Right renal pelvis (tissue), 4 donors: ENCODE measurements at places on chromosomes 12 and 14.

GRCh38 chr12:82708061-82708879 lies 21.6 kb downstream of the TMTC2 start:
- no peak for DNase-seq

DNA sequence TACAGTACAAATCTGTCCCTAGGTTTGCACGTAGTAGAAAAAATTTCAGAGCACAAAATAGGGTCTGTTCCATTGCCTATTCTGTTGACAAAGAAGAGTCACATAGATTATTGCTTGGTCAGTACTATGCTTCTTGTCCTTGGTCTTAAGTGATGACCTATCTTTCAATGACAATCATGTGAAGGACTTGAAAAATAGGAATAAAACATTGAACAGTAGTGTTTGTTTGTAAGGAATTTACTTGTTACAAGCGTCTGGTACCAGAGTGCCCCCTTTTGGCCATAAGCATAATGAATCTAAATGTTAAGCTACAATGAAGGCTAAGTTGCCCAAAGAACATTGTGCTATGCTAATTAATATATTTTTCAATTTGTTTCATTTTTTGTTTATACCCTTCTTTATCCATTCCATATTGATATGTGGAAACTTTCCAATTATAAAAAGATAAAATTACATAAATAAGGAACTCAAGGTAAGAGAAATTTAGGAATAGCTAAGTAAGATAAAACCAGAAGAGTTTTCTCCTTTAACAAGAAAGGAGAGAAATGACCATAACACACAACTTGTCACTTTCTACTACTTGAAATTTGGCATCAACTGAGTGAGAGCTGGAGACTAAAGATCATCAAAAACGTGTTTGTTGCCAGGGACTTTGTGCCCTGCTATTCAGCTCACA lies 204.7 kb downstream of the EPS8 start:
- DNase-seq = no peak

DNA sequence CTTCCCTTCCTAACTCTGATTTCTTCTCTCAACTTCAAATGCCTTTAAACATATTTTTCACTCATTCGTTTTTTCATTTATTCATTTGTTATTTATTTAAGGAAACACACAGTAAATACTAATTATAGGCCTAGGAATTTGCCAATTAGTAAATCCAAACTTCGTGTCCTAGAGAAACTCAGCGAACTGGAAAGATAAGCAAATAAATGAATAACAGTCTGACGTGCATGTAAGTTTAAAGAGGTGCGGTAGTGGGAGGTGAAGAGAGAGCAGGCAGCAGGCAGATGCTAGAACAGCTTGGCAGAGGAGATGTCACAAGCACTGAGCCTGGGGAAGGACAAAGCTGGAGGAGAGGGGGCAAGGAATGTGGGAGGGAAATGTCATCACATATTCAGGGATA lies 228.2 kb downstream of the DPY19L2 start:
- DNase-seq = no peak

- DNase-seq = no peak
These were observed 1.7 kb downstream of the BTBD7 start for GRCh38 chr14:93331002-93331727.

DNA sequence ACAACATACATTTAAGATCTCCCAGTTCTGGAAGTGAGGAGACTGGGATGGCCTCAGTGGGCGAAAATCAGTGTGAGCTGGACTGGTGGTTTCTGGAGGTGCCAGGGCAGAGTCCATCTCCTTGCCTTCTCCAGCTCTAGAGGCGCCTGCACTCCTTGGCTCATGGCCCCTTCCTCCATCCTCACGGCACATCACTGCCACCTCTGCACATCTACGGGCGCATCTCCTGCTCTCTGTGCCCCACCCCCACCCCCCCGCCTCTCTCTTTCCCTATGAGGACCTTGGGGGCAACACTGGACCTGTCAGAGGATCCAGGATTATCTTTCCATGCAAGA lies 62.8 kb upstream of the DIO3 start:
- no peak for DNase-seq

DNA sequence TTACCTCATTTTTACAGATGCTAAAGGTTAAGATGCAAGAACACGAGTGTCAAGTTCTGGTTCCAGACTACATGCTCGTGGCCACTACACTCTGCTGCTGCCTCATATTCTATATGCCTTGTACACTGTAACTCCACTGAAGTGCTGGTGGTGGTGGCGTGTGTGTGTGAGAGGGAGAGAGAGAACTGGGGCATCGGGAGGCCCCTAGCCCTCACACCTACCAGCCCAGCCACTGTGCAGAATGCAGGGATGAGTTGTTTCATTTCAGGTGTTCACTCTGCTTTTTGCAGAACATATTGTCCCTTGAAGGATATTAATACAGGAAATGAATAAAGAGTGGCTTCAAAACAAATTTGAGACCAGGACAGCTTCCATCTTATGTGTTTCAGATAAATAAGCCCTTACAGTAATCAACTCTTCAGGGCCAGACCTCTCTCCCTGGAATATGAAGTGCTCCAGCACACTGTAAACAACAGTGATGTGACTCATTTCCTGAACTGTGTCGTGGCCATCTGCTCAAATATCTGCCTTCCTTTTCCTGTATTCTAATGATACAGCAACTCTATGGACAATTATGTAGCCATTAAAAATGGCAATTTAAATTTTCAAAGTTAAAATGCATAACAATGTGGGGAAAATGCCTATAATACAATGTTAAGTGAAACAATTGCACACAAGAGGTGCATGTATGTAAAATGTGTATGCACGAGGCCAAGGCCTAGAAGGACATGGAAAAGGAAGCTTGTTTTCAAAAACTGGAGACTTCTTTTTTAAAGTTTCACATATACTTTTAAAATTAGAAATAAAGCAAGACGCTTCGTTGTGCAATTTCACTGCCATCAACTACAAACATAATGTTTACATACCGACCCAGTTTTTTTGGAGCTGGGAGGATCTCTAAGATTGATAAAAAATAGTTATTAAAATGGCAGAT lies 215.4 kb downstream of the PELI2 start:
- DNase-seq = no peak

DNA sequence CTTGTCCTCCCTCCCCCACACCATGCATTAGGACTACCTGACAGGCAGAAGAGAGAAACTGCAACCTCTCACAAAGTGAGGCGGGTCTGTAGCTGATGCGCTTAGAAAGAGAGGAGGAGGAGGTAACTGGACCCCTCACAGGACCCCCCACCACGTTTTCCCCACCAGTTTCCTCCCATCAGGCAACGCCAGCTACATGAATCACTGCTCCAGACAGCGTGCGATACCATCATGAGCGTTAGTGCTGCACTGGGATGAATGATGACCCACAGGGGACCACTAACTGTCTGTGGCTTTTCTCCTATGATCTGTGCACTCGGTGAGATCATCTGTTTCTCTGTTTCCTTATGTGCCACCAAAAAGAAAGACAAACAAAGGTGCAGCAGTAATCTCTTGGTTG lies 77.7 kb downstream of the KCNK10 start:
- DNase-seq = no peak

GRCh38 chr14:100849115-100849781 lies 23.3 kb downstream of the MEG3 start:
- no peak for DNase-seq

- no peak for DNase-seq
These were observed 1.8 kb upstream of the COX14 start for GRCh38 chr12:50110127-50110761.

GRCh38 chr14:102991376-102991775 lies 66.0 kb downstream of the CDC42BPB start:
- DNase-seq = no peak

- DNase-seq = no peak
These were observed 111.7 kb upstream of the MIS18BP1 start for GRCh38 chr14:45364565-45365156.

GRCh38 chr12:47982770-47983169 lies 19.4 kb downstream of the TMEM106C start:
- no peak for DNase-seq

DNA sequence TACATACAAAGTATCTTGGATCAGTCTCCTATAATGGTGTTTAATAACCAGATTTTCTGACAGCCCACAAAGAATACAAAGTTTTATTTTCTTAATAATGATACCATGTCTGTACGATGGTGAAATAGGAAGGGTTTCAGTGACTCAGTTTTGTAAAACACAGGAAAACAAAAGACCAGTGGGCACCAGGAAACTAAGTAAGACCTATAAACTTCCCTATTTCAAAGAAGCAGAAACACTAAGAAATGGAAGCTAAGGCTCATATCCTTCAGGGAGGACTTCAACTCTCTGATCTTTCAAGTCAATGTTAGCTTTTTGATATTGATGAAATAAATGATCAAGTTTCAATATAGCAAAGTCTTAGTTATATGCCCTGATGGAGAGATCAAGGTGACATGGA lies 196.0 kb downstream of the DUSP6 start:
- DNase-seq = no peak

DNA sequence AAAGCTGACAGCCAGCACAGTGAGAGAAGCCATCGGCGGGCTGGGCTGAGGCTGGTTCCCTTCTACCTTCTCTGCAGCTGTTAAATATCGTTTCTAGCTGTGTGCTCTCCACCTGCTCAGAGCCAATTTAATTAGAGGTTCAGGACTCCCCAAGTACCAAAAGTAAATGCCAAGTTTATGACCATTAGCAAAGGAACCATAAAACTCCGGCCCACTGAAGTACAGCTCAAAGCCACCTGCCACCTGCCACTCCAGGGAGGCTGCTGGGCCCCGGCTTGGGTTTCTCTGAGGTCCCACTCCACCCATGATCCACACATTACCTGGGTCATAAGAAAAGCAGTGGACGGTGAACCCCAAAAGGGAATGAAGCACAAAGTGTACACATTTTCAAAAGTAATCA lies 272.8 kb downstream of the KSR2 start:
- DNase-seq = no peak

DNA sequence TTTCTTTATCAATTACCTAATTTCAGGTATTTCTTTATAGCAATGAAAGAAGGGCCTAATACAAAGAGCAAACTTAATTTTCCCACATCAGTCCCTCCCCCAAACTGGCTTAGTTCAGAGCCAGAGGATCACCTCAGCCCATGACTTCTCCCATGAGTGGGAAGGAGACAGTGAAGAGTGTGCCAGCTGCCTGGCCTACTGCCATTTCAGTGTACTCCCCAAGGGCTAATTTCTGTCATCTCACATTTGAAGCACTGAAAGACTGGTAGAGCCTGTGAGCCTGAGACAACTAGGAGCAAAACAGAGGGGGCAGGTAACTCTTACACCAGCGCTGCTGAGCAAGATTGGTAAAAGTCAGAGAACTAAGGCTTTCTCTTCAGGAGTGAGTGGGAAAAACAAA lies 29.1 kb upstream of the ADAM20 start:
- no peak for DNase-seq

DNA sequence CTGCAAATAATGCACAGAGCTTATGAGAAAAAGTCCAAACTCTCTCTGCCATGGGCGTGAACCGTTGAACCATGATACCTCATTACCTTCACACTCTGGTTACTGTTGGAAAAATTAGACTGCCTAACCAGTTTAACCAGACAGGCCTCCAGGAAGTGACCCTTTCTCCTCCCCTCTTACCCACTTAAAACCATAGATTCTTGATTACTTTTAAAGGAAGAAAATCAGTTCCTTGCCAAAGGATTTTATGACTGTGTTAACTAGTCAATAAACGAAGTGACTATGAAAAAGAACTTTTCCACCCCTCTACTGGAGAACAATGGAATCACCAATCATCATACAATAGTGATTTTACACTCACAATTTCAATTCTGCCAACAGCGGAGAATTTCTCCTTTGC lies 254.0 kb upstream of the ATP2B1 start:
- no peak for DNase-seq

GRCh38 chr14:36505181-36505815 lies 14.7 kb downstream of the NKX2-1 start:
- no peak for DNase-seq

DNA sequence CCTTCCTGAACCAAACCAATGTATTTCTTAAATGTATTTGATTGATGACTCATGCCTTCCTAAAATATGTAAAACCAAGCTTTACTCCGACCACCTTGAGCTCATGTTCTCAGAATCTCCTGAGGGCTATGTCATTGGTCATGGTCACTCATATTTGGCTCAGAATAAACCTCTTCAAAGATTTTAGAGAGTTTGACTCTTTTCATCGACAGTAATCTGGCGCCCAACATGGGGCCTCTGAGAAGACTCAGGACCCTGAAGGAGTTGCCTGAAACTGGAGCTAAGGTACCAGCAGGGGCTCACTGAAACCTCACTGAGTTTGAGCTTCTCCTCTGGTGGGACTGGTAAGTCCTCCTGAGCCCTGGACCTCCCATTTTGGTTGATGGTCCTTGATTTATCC lies 17.2 kb upstream of the PSMC1 start:
- no peak for DNase-seq

GRCh38 chr14:92670643-92671366 lies 77.6 kb downstream of the LGMN start:
- DNase-seq = no peak
